Right ventricle myocardium superior (tissue), 1 donor: ENCODE measurements at places on chromosomes 1 and 21. TPM values are rescaled to one million over a fixed set of nuclear protein-coding genes. Genes with fewer than 3 reads are reported as not detected.

PRR9 gene
- total RNA-seq: not detected

BCAN gene
- total RNA-seq: 0.46 TPM

LRRC53 gene
- total RNA-seq: not detected

OR2T33 gene
- not detected for total RNA-seq

FCRLB gene
- total RNA-seq: 0.19 TPM

VSIG8 gene
- total RNA-seq: not detected

KCNAB2 gene
- total RNA-seq: 21.2 TPM

CASQ1 gene
- total RNA-seq: 12.6 TPM

GRCh38 chr1:217196616-217197015 is 434.3 kb downstream of the GPATCH2 start:
- DNase-seq: no peak

DNA sequence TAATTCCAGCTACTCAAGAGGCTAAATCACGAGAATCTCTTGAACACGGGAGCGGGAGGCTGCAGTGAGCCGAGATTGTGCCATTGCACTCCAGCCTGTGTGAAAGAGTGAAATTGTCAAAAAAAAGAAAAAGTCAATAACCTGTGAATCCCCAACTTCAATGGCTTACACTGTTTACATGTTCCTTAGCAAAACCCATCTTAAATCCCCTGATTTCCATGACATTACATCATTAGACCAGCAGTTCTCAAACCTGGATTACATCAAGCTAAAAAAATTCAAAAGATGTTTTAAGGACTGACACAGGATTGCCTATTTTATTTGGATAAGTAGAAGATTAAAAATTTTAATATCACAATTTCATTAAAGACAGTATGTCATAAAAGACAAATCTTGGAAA is 12.4 kb downstream of the GPBP1L1 start:
- no peak for DNase-seq

GRCh38 chr1:2408859-2409276 is 3.5 kb downstream of the PEX10 start:
- peak; percentile 50 for DNase-seq

GRCh38 chr1:162070094-162070748 is 730 bp downstream of the NOS1AP start:
- no peak for DNase-seq

- no peak for DNase-seq
Observed at GRCh38 chr1:228837032-228837431, 101.8 kb downstream of the RHOU start.

GRCh38 chr1:18109756-18110597 is 2.4 kb downstream of the IGSF21 start:
- DNase-seq: peak; percentile 70

GRCh38 chr1:45008076-45008475 is 3.0 kb downstream of the HECTD3 start:
- no peak for DNase-seq

- DNase-seq: no peak
Observed at GRCh38 chr1:228007801-228008341, 1.1 kb downstream of the WNT3A start.

GRCh38 chr1:208997726-208998312 is 585.7 kb upstream of the CAMK1G start:
- DNase-seq: no peak

GRCh38 chr21:32112195-32112594 is 166.7 kb downstream of the MIS18A start:
- DNase-seq: no peak

- DNase-seq: no peak
Observed at GRCh38 chr1:113917400-113918082, 11.6 kb upstream of the HIPK1 start.

DNA sequence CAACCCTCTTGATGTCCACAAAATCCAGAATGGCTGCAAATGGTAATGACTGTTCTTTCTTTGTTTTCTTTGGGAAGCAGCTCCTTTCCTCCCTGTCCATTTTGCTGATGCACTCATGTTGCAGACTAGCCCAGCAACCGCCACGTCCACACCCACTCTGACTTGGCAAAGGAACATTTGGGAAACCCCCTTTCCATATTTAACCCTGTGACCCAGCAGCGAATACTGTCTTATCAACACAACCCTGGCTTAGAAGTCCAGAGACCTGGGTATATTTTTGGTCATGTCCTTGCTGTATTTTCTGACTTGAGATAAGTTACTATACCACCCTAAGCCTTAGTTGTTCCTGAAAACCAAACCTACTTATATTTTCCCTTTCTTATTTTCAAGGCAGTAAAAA is 18.1 kb upstream of the SHE start:
- no peak for DNase-seq

GRCh38 chr1:58505286-58505685 is 41.2 kb downstream of the OMA1 start:
- DNase-seq: no peak

GRCh38 chr1:36515315-36516138 is 32.8 kb upstream of the CSF3R start:
- DNase-seq: no peak

DNA sequence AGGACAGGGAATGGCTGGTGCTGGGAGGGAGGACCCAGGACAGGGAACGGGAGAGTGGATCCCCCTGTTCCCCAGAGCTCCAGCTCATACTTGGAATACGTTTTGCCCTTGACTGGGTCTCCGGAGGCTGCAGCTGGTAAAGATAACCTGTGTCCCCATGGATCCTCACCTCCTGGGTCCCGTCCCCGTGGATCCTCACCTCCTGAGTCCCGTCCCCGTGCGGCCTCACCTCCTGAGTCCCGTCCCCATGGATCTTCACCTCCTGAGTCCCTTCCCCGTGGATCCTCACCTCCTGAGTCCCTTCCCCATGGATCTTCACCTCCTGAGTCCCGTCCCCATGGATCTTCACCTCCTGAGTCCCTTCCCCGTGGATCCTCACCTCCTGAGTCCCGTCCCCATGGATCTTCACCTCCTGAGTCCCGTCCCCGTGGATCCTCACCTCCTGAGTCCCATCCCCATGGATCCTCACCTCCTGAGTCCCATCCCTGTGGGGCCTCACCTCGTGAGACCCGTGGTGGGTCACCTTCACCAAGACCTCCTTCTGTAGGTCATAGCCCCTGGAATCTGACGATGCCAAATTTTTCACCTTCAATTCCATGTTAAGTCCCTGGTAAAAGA is 61.4 kb downstream of the SCCPDH start:
- no peak for DNase-seq

GRCh38 chr1:184189361-184189760 is 137.8 kb downstream of the TSEN15 start:
- no peak for DNase-seq

DNA sequence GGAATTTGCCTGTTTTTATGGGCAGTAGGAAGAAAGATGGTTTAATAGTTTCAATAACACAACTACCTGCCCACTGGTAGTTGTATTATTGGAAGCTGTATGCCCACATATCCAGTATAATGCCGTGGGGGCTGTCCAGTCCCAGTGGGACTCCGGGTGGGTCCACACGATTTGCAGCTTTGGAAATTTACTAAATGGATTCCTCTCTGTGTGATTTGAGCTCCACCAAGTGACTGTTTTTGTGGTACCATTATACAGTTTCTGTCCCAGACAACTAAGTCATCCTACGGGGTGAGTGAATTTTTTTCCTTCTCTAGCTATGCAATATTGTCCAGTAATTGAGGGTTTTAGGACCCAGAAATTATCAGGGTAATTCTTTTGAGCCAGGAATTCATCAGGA is 86.8 kb downstream of the PLA2G4A start:
- no peak for DNase-seq

DNA sequence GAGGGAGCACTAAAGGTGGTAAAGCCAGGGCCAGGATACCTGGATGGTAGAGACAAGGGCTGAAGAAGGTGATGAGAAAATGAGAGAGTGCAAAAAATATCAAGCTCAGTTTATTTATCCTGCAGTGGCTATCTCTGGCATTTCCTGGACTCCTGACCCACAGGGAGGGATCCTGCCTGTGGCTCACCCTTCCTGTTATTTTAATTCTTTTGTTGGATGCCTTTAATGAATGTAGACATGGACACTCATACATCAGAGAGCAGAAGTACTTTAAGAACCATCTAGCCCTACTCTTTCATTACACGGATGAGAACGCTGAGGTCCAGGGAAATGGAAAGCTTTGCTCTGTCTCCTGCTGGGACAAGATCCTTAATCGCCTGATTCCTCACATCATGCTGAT is 20.6 kb downstream of the JUN start:
- no peak for DNase-seq

DNA sequence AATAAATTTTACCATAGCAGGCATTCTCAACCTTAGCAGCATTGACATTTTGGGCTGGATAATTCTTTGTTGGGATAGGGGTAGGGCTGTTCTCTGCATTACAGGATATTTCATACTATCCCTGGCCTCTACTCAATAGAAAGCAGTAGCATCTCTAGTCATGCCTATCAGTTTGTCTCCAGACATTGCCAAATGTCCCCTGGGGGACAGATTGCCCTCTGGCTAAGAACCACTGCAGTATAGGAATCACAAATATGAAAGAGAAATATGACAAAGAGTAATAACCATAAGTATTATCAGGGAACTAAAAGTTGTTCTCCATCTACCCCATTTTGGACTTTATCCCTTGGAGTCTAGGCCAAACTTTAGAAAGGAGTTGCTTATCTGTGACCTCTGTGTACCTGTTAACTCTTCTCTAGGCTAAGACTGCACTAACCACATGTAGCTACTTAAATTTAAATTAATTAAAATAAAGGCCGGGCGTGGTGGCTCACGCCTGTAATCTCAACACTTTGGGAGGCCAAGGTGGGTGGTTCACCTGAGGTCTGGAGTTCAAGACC is 76.1 kb downstream of the AGO3 start:
- DNase-seq: no peak

DNA sequence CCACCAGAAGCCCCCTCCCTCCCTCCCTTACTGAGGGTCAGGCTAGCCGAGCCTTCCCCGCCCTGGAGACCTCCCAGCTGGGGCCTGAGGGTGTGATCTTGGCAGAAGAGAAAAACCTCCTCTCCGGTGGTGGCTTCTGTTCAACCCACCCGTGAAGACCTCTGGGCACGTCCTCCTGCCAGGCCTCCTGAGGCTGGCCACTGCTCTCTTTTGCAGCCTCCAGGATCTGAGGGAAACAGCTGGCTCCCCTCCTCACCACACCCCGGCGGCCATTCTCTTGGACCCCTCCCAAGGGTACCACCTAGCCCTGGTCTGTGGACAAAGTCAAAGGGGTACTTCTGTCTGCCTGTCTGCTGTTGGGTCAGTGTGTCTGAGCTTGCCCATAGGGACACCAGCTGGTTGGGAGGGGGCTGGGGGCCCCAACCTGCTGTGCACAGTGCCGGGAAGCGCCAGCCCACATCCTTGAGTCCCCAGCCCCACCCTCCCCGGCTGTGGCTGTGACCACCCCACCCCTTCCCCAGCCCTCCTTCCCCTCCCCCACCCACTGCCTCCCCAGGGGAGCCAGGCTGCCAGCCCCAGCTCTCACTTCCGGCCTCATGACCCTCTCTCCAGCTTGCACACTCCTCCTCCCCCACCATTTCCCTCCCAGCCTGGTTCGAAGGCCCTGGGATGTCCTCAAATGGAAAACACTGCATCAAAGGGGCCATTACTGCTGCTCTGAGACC is 48.1 kb downstream of the AHDC1 start:
- DNase-seq: peak; percentile 77

DNA sequence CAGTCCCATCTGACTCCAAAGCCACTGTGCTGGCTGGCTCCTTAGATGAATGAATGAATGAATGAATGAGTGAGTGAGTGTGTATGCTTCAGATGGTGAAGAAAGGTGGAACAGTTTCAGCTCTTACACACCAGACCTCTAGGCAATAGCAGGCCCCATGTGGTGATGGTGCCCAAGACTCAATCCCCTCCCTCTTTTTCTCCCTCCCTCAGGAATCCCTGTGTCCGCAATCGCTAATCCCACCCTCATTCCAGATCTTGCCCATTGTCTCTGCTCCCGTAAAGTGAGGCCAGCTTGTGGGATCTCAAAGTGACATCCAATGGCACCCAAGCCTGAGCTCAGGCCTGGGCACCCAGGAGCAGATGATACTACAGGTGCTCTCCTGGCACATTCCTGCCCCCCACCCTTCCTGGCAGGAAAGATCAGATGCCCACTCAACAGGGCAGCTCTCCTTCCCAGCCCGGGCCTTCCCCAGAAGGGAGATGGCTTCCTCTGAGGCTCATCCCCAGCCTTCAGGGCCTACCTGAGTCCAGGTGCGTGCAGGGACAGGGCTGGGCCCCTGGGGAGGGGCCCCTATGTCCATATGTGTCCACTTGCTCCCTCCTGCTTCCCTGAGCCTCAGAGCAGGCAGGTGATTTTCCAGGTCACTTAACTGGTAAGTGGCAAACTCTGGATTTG is 106.4 kb downstream of the HMGB4 start:
- DNase-seq: no peak

DNA sequence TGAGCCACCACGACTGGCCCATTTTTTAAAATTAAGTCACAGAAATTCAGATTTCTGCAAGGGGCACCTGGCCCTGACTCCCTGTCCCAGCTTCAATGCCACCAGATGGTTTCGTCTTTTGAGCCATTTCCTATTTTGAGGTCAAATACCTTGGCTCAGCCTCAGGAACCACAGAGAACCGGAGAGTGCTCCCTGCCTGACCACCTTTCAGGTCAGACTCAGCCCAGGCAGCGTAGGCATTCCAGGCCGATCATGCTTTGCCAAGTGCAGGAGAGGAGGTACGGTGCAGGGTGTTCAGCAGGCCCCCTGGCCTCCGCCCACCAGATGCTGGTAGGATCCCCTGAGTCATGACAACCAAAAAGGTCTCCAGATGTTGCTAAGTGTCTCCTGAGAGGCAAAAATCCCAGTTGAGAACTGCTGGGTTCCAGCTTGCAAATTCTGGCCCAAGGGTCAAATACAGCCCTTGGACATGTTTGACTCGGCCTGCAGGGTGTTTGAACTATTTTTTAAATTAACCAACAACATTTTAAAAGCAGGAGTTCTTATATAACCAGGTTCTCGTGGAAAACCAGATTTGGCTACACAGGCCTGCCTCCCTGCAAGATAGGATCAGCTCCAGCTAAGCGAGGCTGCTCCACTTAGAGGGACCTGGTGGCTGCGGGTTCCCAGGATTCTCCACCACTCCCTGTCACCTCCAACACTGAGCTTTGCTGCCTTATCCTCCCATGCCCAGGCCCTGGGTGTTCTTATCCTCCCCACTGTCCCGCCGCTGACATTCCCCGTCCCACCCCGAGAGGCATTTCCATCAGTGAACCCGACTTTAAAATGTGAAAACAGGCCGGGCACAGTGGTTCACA is 61.9 kb upstream of the TARDBP start:
- DNase-seq: no peak

DNA sequence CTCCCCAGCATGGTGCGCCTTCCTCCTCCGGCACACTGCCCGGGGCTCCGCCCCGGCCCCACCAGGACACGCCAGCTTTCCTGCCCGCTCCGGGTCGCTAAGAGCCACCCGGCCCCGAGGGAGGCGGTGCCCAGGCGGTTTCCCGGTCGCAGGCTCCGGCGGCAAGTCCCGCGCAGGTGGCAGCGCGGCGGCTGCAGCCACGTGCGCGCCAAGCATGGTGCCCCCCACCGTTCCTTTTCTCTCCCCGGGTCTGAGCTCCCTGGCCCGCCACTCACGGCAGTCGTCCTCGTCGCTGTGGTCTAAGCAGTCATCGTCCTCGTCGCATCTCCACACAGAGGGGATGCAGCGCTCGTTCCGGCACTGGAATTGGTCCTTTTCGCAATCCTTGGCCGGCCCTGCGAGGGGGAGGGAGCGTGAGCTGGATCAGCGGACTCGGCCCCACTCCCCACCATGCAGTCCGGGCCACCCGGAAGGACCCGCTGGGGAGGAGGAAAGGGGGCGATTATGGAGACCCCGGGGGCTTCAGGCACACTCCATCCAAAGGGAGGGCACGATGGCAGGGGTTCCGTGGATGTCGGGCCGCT is 1.2 kb downstream of the LRP8 start:
- peak; percentile 57 for DNase-seq
